Breast epithelium (tissue), 4 donors: ENCODE measurements at places on chromosomes 4 and X. TPM values are rescaled to one million over a fixed set of nuclear protein-coding genes. Genes with fewer than 3 reads are reported as not detected.

MSL3 gene
- total RNA-seq: 24.3 TPM

ASB12 gene
- total RNA-seq: not detected

TMPRSS11A gene
- total RNA-seq: not detected

DMRTC1 gene
- not detected for total RNA-seq

PRDM8 gene
- total RNA-seq: 7.0 TPM

NSDHL gene
- total RNA-seq: 20.8 TPM

TMPRSS11E gene
- total RNA-seq: 1.3 TPM

KDR gene
- total RNA-seq: 20.3 TPM

NHSL2 gene
- total RNA-seq: 9.2 TPM

KLB gene
- 2.0 TPM for total RNA-seq

- DNase-seq: no peak
Measured at GRCh38 chr4:76214177-76214675, 602 bp upstream of the SCARB2 start.

- no peak for DNase-seq
Measured at GRCh38 chrX:108285356-108285755, 152.9 kb downstream of the COL4A6 start.

- no peak for DNase-seq
Measured at GRCh38 chr4:89298155-89298554, 9.4 kb downstream of the GPRIN3 start.

DNA sequence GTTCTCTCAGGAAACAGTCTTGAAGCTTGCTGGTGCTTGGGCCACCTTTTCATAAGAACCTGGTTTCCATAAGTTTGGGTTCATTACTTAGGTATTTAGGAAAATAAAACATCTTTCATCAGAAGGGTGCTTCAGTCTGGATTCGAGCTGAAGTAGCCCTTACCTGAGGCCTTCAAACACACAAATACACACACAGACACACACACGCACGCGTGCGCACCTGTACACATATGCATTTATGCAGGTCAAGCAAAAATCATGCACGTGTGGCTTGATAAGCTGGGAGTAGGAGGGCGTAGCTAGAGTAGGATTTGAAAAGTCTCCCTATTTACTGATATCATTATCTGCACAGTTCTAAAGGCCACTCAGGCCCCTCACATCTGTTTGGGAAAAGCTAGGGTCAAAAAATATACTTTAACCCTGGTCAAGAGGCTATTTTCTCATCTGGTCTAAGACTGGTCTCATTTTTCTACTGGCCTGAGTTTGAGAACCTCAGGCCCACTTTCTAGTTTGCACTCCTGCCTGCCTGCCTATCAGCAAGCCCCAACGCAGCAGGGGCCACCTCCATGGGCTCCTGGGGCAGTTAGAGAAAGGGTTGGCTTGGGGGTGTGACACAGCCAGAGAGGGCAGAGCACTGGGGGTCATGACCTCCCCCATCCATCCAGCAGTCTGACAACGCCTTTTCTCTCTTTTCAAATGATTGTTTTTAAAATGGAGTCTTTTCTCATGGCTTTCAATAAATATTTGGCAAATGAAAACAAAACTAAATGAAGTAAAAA is 64.3 kb downstream of the RASL11B start:
- no peak for DNase-seq

GRCh38 chr4:46081248-46081647 is 42.6 kb downstream of the GABRG1 start:
- DNase-seq: no peak

DNA sequence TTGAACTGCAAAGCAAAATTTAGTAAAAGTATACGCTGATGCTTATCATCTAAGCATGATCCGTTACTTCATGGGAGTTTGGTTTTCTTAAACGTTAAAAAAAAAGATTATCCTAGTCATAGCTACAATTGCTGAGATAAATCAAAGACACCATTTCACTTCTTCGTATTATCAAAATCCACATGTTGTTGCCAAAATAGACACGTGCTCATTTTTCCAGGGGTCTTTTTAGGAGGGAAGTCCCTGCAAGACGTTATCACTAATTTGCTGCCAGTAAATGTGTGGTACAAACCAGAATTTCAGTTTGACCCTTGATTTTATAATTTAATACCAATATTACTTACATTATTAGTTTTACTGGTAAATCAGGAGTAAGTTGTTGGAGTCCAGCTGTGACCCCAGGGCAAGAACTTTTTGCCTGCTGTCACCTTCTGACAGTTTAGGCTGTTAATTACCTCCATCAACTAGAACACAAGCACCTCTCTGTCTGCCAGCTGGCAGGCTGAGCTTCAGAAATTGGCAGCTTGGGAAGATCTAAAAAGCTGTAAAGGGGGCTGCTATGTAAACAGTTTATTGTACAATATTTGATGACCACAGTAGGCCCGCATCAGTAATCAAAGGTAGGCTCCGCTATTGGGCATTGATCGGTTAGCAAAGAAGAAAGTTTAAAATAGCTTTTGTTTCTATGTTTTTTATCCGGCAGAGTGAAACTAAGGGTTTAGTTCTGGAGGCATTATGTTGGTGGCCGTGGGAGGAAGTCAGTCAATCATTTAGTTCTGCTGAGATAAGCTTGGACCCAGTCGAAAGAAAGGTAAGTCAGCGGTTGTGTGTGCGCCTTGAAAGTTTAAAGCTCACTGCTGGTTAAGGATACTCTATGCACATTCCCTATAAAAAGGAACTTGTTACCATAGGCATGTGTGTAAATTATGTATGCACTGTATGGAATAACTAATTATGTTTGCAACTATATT is 196.4 kb downstream of the FBXO8 start:
- no peak for DNase-seq

DNA sequence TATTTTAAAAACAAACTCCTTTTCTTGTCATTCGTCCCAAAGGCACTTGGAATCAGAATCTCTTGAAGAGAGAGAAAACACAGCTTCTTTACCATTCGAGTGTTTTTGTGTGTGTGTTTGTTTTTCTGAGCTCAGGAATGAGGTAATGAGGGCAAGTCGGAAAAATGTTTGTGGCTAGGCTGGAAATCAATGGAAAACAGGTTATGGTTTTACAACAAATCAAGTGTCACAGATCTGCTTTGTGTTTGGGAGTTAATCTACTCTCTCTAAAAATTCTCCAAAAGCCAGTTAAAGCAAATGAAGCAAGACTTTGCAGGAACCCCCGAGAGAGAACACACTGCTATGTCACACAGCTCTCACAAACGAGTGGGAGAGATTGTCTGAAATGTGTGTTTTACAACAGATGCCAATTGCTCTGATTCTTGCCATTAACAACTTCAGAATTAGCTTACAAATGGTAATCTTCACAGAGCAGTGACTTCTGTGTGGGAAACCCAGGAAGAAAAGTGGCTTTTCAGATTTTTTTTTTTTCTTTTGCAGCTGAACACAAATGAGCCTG is 264.1 kb downstream of the CBLL2 start:
- DNase-seq: no peak

GRCh38 chrX:1185561-1185960 is 26.9 kb downstream of the CRLF2 start:
- no peak for DNase-seq

DNA sequence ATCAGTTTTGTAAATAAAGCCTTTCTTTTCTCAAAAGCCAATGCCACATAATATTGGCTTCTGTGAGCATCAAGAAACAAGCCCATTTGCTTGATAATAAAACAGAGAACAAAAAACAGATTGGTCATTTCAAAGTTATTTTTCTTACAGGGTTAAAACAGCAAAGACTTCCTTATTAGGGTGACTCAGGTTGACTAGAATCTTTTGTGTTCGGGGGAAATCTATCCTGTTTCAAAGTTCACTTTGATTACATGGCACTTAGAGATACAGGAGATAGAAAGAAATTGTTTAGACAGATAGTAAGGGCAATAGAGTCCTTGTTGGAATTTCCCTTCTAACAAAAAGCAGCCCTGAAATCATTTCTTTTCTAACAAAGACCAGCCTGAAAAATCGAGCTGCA is 170.0 kb upstream of the GLRA2 start:
- DNase-seq: no peak

DNA sequence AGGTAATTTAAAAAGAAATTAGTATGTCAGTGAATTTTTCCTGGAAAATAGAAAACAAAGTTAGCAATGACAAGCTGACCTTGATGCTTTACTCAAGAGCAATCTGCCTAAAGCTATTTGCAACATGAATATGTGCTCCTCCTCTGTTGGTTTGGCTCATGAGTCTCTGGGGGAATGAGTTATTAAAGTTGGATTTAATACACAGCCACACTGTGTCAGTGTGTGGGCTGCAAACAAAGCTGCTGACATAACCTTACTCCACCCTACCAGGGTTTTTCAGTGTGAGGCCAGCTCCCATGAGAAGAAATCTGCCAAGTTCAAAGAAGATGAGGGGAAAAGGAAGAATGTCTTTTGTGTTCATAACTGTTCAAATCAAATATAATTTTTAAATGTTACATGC is 280.5 kb downstream of the TLL1 start:
- DNase-seq: no peak

DNA sequence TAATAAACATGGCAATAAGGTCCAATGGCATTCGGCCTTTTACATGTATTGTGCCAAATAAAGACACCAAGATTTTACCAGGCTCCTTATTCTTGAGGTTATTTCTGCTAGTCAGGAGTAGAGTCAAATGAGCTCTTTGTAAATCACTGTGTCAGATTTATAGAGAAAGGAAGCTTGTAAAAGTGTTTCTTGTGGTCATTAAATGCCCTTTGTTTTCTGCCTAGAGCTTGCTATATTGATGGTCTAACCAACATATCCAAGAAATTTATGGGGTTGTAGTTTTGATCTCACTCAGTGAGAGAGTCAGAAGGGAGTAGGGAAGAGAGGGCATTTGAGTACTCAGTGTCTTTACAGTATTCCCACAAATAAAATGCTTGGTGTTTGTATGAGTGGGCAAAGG is 86.2 kb upstream of the FRMPD4 start:
- DNase-seq: no peak

- DNase-seq: no peak
Measured at GRCh38 chrX:65772842-65773241, 105.4 kb downstream of the MSN start.

DNA sequence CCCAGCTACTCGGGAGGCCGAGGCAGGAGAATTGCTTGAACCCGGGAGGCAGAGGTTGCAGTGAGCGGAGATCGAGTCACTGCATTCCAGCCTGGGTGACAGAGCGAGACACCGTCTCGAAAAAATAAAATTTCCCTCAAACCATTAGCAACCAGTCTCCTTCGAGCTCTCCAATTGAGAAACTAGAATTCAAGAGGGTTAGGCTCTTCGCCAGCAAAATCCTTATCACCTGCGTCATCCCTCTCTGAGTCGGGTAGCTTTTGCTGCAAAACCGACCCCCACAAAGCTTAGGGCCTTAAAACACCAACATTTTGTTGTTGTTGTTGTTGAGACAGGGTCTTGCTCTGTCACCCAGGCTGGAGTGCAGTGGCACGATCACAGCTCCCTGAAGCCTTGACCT is 75.1 kb upstream of the DDX3X start:
- no peak for DNase-seq

DNA sequence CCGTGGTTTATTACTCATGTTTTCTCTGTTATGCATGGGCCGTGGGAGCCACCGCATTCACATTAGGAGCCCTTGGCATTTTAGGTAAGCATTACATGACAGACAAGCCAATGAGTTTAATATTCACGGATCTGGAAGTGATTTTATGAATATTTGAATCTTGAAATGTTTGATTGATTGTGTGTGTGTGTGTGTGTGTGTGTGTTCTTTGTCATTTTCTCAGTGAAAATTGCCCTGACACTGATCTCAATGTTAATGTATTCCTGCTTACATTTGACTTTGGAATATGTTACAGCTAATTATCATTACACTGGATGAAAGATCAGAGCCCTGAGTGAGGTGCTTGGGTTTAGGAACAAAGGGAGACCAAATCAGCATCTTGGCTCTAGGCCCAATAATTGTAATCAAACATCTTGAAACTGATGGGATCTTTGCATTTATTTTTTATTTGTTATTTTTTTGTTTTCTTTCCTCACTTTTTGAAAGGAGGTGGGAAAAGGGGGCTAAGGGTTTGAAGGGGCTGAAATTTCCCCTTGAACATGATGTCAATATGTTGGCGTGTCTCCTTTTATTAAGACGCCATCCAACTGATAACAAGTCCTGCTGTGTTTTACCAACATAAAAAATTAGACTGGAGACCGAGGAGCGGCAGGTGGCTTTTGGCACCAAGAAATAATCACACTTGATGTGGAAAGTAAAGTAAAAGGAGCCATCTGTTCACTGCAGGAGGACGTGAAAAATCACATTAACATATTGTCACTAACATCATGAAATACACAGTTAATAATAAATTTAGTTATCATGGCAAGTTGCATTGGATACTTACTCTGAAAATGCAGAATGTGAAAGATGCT is 5.2 kb upstream of the GK2 start:
- no peak for DNase-seq

- DNase-seq: no peak
Measured at GRCh38 chr4:76533314-76533713, 98.3 kb downstream of the SHROOM3 start.

DNA sequence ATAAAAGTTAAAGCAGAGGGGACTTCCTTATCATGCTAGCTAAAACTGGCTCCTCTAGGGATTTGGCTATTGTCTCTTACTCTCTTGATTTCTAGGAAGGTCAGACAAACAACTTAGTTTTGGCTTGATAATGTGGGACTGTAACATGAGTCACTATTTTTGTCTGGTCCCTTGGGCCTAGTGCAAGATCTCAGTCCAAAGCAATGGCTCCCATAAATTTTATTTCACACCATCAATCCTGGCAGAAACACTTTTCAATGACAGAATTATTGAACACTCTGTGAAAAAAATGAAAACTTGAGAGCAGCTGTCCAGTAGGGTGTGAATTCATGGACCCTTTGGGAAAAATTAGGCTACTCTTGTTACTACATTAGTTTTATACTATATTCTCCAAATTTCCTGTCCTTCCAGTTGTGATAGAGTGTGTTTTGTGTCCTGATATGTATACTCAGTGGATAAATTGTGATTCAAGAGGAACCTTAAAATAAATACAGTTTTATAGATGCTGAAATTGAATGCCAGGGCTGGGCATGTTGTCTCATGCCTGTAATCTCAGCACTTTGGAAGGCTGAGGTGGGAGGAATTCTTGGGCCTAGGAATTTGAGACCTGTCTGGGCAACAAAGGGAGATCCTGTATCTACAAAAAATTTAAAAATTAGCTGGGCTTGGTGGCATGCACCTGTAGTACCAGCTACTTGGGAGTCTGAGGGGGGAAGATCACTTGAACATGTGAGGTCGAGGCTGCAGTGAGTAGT is 10.8 kb upstream of the SNCA start:
- no peak for DNase-seq

- no peak for DNase-seq
Measured at GRCh38 chr4:54274795-54275665, 45.9 kb downstream of the PDGFRA start.

DNA sequence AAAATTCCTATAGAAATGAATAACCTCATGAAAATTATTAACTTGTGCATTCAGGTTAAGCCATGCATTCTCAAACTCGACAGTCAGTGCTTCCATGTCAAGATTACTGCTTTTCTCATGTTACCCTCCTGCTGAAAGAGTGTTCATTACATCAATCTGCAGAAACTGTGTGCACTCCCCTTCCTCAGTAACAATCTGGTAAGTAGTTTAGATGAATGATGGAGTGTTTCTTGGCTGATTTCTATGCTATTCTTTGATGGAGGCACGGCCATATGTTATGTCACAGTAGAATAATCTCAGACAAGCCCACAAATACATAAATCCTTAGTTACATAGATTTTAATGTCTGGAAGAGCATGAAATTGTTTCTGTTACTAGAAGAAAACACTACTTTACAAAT is 193.3 kb upstream of the FAM47A start:
- DNase-seq: no peak

GRCh38 chr4:121370729-121371325 is 10.0 kb downstream of the QRFPR start:
- DNase-seq: no peak

GRCh38 chrX:68428431-68428830 is 4.9 kb downstream of the OPHN1 start:
- DNase-seq: no peak
